Fibroblast of the aortic adventitia (primary cell): ENCODE measurements at places on chromosomes 11 and 22. TPM values are rescaled to one million over a fixed set of nuclear protein-coding genes. Genes with fewer than 3 reads are reported as not detected.
A peak's percentile ranks its signal among the peaks of the same experiment; 100 is the strongest.

Gene DEUP1
- total RNA-seq, result not detected in 2 replicates

Gene SLC3A2
- 174 and 179 TPM in 2 replicates for total RNA-seq

Gene OPCML
- total RNA-seq, result 0.18 and 0.82 TPM in 2 replicates

- DNase-seq, result peak; percentile 93
These were observed 55.9 kb downstream of the ZC3H12C start for GRCh38 chr11:110148775-110149744.

DNA sequence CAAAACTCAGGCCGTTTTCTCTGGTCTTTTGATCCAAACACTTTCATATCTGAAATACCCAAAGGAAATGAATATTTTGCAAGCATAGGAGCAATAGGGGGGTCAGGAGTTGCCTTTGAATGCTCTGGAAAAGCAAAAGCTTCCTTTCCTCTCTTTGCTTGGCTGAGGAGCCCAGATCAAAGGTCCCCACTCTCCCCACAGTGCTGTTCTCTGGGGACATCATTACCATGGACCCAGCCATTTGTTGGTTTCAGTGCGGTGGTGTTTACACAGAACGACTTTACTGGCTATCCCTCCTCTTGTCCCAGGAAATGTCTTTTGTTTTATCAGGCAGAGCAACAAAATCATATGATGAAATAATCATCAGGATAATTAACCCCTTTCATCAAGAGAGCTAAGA lies 1089.1 kb downstream of the TBC1D22A start:
- no peak for DNase-seq

DNA sequence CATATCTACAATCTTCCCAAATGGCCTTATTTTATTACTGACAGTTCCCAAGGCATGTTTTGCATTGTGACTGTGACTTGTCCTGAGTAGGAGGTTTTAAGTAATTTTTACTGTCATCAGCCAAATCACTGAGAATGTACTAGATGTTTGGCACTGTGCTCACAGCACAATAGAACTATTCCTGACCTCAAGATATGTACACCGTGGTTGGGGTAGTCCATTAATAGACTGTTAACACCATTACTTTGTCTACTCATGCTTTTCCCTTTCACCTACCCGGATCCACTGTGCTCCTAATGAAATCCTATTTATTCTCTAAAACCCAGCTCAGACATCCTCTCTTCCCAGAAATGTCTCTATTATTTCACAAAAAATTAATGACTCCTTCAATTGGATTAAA lies 168.7 kb upstream of the TENM4 start:
- DNase-seq, result no peak

- DNase-seq, result no peak
These were observed 437.7 kb downstream of the SOX6 start for GRCh38 chr11:15918674-15919073.

- peak; percentile 13 for DNase-seq
These were observed 266.4 kb upstream of the NCAM1 start for GRCh38 chr11:112694813-112695212.

DNA sequence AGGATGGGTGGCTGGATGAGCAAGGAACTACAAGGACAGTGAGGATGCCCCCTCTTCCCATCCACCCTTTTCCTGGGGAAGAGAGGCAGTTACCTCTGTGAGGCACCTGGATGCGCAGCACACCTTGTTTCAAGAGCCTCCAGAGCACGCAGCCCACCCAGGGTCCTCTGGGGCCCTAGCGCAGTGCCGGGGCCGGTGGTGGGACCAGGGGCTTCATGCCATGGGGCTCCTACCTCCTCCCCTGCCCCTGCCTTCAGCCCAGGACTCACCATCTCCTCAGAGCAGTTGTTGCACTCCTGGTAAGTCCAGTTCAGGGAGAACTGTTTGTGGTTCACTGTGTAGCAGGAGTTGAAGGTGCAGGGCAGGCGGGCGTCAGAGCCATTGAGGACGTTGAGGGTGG lies 8.1 kb downstream of the SCN2B start:
- no peak for DNase-seq
